ENCODE measurements at places on chromosomes 1 and 21.

DNA sequence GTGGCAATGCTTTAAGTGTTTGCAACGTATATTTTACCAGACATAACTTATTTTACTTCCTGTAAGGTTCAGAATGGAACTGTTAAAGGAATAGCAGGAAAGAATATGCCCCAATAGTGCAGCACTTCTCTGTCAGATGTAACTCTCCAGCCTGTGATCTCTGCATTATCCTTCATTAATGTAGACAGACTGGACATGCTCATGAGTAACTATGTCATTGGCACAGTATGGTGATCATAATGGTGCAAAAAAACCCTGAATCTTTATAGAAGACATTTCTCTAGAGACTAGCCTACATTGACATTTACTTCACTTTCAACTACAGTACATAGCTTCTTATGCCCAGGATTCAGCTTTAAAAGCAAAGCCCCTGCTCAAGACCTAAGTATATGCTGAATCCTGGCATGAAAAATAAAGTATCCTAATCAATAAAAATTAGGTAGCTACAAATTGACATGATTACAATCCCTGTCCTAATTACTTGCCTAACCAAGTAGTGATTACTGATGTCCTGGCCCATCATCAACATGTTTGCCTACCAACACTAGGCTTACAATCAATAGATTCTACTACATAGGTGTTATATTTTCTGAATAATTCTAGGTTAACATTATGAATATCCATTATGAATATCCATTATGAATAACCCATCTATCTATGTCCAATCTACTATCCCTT, 13.9 kb downstream of the COX20 start:
- no peak for DNase-seq

GRCh38 chr1:236877661-236878060, 82.6 kb downstream of the MTR start:
- DNase-seq: no peak

DNA sequence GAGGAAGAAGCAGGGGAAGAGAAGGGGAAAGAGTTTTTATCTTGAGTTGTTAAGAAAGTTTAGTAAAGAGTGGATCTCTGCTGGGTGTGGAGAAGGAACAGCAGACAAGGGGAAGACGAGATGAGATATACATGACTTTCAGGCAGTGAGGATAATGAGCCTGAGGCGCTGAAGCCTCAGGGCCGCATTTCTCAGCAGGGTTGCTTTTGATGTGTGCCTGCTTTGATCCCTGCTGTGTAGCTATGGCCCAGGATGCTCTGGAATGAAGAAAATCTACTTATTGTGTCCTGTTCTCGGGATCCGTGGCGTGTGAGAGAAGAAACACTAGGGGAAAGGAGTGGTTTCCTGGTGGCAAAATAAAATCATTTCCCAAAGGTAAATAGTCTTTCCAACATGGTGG, 15.1 kb upstream of the RPE65 start:
- no peak for DNase-seq

GRCh38 chr1:236786453-236786852, 8.6 kb upstream of the MTR start:
- DNase-seq: no peak

DNA sequence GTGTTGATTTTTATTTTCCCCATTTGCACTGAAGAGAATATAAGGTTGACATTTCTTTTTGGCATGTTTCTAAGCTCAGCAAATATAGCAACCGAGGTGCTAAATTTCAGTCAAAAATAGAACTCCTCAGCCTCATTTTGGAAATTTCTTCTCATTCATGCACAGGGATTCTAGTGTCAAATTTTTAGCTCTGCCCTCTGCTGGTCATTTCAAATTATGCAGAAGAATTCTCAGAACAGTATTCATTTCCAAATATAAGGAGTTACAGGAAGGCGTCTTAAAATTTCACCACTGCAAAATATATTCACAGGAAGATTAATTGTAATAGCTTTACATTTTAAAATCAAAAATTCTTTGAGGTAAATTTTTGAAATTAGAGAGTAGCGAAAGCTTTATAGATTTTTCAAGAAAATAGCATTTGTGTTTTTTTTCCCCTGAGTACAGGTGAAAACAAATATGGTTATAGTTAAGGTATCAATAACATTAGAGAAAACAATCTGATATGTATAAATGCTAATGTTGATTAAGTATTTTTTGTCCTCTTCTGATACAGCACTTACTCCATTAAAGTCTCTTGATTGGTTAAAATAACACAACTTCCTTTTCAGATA, 57.9 kb downstream of the FMN2 start:
- DNase-seq: no peak

- no peak for DNase-seq
These were observed 20.6 kb downstream of the GPR3 start for GRCh38 chr1:27413004-27413403.

GRCh38 chr21:24260751-24261150, 1346.5 kb downstream of the MRPL39 start:
- no peak for DNase-seq

GRCh38 chr1:72369069-72369757, 86.9 kb upstream of the NEGR1 start:
- DNase-seq: no peak

GRCh38 chr1:25922056-25922970, 16.1 kb upstream of the STMN1 start:
- peak; percentile 77 for DNase-seq

GRCh38 chr1:109832945-109833344, 69.2 kb upstream of the EPS8L3 start:
- no peak for DNase-seq

- DNase-seq: no peak
These were observed 187.2 kb downstream of the FGGY start for GRCh38 chr1:59484096-59484495.

GRCh38 chr1:213988507-213989001, 781 bp downstream of the PROX1 start:
- DNase-seq: no peak

Data from activated CD8-positive, alpha-beta memory T cell treated with anti-CD3 and anti-CD28 coated beads, Interleukin-2, amount 50 U/mL, for 48 hours (primary cell).